GM04503 (cell line): ENCODE measurements at places on chromosomes 4 and X.

DNA sequence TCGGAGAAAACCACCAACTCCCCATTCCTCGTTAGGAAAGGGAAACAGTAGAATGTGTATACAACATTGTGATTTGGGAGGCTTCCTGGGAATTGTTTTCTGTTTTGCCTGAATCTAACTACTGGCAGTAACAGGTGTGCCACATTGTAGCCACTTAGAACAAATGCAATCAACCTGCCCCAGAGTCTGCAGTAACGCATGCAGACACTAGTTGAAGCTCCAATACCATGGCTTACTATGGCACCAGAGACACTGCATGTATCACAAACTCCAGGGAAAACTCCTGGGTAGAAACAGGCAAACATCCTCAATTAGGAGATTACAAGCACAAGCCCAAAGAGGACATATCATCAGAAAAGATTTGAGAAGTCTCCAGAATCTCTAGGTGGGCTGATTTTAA, 154.2 kb upstream of the NEIL3 start:
- no peak for DNase-seq

GRCh38 chr4:73019462-73020047, 50.0 kb downstream of the COX18 start:
- no peak for DNase-seq

- DNase-seq, result no peak
These were observed 53.6 kb upstream of the SETD7 start for GRCh38 chr4:139609647-139610046.

- no peak for DNase-seq
These were observed 38.6 kb upstream of the HMX1 start for GRCh38 chr4:8910100-8910821.

DNA sequence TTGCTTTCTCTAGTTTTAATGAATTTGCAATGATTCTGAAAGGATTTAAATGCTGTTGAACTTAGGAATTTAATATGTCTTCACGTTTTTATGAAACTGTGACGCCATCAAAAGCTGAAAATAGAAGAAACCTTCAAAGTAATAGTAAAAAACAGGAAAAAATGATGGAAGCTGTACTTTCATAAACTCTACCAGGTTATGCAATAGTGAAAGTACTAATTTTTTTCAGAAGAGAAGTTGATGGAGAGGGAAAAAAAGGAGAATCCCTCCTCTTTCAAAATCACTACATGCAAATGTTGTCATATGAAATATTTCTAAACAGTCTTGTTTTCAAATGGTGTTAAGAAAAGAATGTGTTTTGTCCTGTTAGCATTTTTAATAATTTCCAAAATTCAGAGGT, 73.6 kb downstream of the ZNF330 start:
- no peak for DNase-seq

DNA sequence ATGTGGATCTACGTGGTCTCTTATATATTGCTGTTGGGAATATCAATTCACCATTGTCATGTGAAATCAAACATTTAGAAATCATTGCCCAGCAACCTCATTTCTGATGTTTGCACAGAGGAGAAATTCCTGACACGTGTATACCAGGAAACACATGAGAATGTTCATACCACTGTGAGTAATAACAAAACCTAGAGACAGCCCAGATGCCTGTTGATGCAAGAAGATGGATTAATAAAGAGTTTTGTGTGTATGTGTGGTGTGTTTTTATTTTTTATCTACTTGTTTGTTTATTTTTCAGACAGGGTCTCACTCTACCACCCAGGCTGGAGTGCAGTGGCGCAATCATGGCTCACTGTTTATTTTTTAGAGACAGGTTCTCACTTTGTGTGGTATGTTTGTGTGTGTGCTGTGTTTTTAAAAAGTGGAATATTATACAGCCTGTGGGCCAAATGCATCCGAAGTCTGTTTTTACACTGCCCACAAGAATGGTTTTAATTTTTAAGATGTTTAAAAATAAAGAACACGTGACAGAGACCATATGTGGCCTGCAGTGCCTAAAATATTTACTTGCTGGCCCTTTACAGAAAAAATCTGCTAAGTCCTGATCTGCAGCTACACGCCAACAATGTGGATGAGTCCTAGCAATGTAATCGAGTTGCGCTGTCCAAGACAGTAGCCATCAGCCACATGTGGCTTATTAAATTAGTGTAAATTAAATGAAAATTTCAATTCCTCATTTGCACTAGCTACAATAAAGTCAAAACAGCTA, 39.2 kb downstream of the TXLNG start:
- no peak for DNase-seq

GRCh38 chr4:132479543-132479942, 669.6 kb upstream of the PCDH10 start:
- DNase-seq, result no peak

DNA sequence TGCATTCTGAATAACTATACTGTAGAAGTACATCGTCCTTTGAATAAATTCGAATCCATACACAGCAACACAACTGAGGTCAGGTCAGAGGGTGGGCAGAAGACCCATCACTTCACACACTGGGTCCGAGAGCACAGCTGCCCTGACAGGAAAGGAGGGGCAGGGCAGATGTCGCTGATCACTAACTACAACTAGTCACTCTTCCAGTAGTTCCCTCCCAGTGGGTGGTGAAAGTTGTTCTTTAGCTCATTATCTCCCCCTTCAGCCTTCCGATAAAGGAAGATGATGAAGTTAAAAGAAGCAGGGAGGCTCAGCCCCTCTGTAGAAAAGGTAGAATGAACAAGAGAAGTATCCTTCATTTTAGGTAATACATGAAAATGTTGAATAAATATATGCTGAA, 278.9 kb downstream of the INPP4B start:
- no peak for DNase-seq

GRCh38 chr4:123163501-123163900, 233.1 kb upstream of the SPRY1 start:
- no peak for DNase-seq

DNA sequence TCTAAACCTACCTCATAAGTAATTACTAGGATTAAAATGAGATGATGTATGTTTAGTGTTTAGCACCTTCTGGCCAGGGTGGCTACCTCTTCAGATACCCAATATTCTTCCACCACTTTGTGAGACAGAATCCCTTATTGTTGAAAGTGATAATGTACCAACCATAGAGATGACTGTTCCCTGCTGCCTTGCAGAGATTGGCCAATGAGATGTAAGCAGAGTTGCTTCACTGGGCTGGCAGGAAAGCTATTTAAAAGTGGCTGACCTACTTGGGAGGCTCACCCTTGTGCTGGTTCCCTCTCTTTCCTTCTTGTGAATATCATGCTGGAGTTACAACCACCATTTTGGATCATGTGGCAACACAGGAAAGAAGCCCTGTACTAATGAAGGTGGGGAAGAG, 58.9 kb downstream of the TMEM154 start:
- DNase-seq, result no peak
